RKO (cell line): ENCODE measurements at places on chromosomes 6 and 20.

DNA sequence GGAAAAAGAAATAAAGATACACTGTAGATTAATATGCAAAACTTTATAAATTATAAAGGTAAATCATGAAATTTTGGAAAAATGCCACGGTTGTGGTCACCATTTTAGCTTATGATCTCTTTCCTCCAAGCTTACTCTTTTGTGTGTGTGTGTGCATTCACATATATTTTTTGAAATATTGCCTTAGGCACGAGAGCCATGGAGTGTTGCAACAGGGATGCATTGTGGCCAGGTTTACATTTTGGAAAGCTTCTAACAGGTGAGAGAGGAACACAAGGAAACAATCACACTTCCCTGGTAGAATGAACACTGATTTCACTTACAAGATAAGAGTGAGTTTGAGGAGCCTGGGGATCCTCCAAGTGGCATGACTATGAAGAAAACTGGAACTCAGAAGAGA, 214.5 kb upstream of the TENT5A start:
- no peak for DNase-seq

DNA sequence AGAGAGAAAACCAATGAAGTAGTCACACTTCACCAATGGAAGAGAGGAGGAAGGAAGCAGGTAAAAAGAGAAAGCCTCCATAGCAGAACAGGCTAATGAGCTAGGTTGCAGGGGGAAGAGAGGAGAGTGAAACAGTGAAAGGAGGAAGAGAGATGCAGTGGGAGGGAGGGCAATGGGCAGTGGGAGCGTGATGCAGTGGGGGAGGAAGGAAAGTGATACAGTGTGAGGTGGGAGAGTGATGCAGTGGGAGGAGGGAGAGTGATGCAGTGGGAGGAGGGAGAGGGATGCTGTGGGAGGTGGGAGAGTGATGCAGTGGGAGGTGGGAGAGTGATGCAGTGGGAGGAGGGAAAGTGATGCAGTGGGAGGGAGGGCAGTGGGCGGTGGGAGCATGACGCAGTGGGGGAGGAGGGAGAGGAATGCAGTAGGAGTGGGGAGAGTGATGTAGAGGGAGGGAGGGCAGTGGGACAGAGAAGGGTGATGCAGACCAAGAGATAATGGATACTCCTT, 29.7 kb downstream of the COL12A1 start:
- DNase-seq, result no peak

DNA sequence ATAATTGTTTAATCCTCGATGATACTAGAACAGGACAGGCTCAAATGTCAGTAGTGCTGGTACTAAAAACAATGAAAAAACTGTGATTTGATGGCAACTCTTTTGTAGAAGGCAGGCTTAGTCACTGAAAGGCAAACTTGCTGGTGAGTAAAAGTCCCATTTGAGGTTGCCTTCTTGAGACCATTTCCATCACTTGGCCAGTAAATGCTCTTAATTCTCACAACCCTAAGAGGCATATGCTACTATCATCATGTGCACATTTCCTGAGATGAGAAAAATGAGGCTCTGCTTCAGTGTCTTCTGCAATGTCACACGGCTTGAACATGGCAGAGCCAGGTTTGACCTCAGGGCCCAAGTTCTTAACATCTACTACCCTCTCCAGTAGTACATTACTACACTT, 9.9 kb downstream of the AKIRIN2 start:
- no peak for DNase-seq

- DNase-seq, result no peak
These were observed 102.6 kb downstream of the ATP9A start for GRCh38 chr20:51665543-51666118.

DNA sequence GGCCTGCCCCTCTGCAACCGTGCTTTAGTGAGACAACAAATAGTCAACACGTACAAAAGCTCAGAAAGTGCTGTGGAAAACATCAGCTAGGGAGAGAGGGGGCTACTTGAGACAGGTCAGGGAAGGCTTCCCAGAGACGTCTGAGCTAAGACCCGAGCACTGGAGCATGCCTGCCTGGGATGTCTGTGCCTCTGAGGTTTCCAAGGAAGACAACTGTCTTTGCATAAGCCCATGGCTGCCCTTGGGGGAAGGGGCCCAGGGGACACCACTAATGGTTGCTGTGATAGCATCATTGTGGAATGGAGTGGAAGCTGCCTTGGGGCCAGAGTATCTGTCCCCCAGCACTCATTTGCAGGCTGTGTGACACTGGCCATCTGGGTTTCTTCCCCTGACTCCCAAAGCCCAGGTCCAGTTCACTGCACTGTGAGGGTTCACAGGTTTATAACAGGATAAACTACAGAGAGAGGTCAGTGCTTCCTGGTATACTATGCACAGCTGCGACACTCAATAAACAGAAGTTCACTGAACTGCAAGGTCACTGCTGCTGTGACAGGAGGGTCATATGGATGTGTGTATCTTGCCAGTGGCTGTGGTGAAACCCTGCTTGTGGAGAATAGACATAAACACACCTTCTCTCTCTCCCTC, 1.5 kb upstream of the ARFGEF2 start:
- DNase-seq, result no peak

DNA sequence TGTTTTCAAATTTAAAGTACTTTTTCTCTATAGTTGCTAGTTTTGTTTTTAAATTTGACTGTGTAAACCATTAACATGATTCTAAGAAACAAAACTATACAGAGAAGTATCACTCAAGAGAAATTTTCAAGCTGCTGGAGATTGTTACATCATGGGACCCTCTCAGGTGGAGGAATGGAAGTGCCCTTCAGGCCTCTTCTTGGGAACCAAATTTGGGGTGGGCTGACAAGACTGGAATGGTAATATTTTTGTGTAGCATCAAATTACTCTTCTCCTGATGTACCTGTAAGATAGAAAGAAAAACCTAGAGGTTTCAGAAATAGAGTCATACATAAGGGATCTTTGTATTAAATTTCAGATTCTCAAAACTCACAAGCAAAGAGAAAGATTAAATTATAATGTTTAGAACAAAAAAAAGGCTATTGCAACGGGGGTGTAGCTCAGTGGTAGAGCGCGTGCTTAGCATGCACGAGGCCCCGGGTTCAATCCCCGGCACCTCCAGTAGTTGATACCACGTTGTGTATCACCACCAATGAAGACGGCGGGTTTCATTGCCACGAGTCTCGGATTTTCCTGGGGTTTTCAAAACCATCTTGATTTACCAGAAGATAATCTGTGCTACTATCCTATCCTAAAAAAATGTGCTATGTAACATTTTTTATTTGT, 193.7 kb downstream of the GPX5 start:
- peak; percentile 75 for DNase-seq

- no peak for DNase-seq
These were observed 243.7 kb upstream of the CHD6 start for GRCh38 chr20:41861772-41862422.

GRCh38 chr6:11410539-11411307, 126.8 kb upstream of the TMEM170B start:
- DNase-seq, result no peak

DNA sequence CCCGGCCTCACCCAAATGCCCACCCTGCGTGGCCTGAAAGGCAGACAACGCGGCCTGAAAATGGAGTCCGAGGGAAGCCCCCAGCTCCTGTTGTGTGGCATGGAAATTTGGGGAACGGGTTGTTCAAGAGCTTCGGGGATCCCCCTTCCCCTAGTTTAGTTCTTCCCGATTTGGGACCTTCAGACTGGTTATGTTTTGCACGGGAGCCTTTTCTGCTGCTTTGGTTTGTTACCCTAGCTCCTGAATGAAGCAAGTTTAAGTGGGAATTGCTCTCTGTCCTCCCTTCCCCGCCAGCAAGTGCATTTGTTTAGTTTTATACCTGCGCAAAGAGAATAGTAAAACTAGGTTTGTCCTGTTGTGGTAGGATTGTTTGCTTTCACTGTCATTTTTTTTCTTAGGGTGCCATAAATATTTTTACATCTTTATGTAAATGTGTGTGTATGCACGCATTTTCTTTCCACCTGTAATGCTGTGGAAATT, 604 bp downstream of the SH3BGRL2 start:
- DNase-seq, result peak; percentile 14

- DNase-seq, result no peak
These were observed 95.7 kb downstream of the LY86 start for GRCh38 chr6:6683969-6684833.

GRCh38 chr6:54411767-54412166, 103.5 kb downstream of the TINAG start:
- no peak for DNase-seq

- no peak for DNase-seq
These were observed 296.6 kb downstream of the PHACTR1 start for GRCh38 chr6:13012977-13013680.

- DNase-seq, result no peak
These were observed 356.9 kb downstream of the ARHGAP18 start for GRCh38 chr6:129353067-129353466.

DNA sequence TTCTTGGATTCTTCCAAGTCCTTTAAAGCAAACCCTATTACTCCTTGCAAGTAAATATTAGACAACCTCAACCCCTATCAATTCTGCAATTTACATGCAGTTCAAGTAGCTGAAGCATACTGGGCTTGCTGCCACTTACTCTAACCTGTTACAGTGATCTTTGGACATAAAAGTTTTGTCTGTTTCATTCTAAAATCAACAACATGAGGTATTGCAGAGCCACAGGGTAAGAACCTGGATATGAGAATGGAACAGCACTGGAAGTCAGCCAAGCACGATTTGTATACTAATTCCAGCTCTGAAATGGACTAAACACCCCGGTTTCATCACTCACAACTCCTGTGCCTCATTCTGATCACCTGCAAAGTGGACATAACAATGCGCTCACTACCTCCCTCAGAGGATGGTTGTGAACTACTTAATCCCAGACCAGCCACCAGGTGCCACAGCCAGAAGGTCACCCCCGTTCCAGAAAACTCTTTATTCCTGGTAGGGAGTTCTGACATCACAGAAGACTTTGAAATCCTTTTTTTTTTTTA, 270.0 kb downstream of the ADGB start:
- DNase-seq, result no peak

GRCh38 chr6:119821380-119821779, 471.8 kb upstream of the MAN1A1 start:
- DNase-seq, result no peak

- no peak for DNase-seq
These were observed 45.1 kb upstream of the SLC22A23 start for GRCh38 chr6:3501826-3502500.

DNA sequence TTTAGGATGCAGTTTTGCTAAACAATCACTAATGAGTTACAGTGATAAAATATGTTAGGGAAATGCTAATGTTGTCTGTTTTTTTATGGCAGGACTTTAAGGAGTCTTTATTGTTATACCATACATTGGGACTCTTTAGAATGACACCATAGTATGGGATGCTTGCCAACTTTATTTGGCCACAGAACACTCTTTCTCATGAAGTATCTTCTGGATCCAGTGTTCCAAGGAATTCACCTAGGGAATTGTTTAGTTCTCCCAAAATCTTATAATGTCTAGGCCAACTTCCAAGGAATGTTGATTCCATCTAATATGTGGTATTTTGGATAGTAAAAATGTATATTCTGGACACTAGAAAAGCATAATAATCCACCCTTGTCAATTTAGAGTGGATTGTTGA, 3.3 kb downstream of the RIN2 start:
- no peak for DNase-seq

DNA sequence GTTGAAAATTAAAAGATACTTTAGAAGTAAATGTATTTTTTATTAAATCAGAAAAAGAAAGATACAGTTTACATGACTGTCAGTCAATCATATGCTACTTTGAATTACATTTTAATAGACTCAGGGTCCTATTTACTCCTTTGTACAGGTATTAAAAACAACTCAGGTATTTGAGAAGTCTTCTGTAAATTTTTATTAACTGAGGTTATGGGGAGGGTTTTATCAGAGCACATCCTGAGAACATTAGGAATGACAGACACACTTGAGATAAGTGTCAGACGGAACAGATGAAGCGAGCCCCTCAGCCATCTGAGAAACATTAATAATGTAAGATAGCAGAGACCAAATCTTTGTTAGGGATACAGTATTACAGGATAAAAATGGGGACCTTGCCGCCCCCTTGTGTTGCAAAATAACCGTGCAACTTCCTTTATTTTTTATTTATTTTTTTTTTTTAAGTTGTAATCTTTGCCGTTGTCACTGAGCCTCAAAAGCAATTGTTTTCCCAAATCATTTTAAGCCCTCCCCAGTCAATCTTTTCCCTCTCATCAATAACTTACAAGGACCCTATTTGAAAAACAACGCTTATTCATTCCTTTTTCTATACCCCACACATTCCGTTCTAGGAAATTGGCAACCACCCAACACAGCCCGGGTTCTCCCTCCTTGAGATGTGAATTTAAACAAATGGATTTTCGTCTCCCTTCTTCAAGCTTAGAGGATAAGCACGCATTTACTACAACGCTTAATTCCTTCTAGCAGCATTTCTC, 126.7 kb downstream of the BCAS1 start:
- peak; percentile 39 for DNase-seq

- no peak for DNase-seq
These were observed 98.9 kb downstream of the TBC1D7 start for GRCh38 chr6:13229205-13230085.

GRCh38 chr6:1023229-1023628, 288.7 kb upstream of the FOXQ1 start:
- DNase-seq, result no peak

- DNase-seq, result no peak
These were observed 295.6 kb upstream of the PLN start for GRCh38 chr6:118252474-118252873.

DNA sequence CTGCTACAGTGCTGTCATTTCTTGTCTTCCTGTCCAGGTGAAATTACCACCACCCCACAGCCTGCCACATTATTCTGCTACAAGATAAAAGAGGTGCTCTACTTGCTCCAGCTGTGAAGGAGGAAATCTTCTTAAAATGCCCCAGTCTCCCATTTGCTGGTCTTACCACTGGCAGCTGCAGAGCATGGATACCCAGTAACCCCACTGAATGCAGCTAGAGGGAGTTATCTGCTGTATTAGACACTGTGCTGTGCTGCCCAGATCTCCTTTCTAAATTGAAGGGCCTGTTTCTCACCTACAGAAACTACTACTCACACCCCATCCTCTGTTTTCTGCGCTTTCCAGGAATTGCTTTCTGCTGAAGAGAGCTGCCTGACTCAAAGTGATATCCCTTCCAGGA, 517.8 kb downstream of the PKHD1 start:
- DNase-seq, result no peak

- no peak for DNase-seq
These were observed 213.6 kb upstream of the DTNBP1 start for GRCh38 chr6:15876406-15876805.

DNA sequence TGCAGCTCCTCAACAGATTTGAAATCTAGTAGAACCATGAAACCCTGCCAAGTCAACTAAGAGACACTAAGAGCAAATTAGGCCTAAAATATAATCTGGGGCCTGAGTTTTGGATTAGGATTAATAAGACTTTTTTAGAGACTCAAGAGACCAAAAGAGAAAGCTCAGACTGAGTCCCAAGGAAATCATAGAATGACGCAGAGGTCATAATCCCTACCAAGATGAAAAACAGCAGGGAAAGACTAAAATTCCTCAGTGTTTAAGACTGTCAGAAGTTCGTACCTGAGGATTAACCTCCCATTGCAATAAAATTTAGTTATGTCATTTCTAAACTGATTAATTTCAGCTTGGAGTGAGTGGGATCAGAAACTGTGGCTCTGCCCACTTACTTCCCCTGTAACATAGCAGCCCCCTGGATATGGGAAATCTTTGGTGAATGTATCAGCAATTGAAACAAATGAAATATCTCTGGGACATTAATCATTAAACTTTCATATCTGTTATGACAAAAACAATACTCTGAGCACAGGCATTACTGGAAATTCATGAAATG, 200.3 kb downstream of the EDN1 start:
- no peak for DNase-seq
